Stimulated activated CD4-positive, alpha-beta T cell treated with anti-CD3 and anti-CD28 coated beads, Interleukin-4, amount 100 ng/mL, for 24 hours (primary cell): ENCODE measurements at places on chromosomes 1 and 21.
A peak's percentile ranks its signal among the peaks of the same experiment; 100 is the strongest.

DNA sequence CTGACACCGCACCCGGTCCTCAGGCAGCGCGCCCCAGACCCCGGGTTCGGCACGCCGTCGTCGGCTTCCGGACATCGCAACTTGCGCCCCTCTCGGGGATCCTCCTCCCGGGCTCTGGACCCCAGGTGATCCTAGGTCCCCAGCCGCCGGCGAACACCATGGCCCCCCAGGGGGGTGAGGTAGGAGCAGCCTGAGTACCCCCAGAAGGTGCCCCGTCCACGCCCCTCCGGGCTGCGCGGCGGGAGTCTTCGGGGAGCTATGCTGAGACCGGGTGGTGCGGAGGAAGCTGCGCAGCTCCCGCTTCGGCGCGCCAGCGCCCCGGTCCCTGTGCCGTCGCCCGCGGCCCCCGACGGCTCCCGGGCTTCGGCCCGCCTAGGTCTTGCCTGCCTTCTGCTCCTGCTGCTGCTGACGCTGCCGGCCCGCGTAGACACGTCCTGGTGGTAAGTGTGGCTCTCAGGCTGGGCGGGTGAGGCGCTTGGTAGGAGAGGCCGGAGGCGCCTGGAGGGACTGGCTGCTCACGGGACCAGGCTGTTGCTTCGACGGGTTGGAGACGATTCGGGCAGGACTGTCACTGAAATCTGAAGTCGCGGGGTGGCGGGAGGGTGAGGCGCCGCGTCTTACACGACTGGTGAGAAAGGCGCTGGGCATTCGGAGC is 367 bp downstream of the WNT2B start:
- peak; percentile 10 for DNase-seq

DNA sequence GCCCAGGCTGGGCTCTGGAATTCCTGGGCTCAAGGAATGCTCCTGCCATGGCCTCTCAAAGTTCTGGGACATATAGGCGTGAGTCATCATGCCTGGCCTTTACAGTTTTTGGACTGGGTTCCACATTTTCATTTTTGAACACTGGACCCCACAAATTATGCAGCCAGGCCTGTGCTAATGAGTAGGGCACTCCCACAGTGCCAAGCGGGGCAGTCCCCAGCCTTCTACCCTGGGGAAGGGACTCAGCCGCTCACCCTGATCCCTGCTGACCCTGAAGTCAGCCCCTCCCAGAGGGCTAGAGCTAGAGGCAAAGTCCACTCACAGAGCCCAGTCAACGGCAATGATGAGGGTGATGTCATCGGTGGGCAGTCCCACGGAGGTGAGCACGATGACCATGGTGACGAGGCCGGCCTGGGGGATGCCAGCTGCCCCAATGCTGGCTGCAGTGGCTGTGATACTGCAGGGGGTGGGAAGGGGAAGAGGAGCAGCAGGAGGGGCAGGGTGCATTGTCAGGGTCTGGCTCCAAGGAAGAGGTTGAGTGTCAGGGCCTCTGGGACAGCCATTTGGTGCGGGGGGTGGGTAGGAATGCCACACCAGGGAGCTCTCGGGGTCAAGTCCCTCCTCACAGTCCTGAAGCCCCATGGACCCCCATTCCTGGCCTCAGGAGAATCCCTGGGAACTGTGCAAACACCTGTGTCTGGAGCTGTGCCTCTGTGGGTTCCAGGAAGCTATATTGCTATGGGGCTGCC is 27.6 kb downstream of the PODN start:
- no peak for DNase-seq

DNA sequence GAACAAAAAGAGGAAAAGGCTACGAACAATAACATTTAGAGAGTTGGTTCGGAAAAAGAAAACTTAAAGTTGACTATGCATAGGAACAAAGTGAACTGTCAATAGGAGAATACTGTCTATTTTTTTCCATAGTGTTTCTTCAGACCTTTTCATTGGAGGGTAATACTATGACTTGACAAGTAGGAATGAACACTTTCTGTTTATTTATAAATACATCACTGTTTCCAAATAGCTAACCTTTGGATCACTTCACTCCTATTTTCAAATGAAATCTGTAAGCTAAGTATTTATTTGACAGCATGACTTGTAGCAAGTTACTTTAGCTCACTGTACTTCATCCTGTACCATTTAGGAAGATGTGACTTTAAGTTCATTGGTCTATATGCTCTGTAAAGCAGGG is 221.3 kb downstream of the COL24A1 start:
- no peak for DNase-seq

- DNase-seq: no peak
Measured at GRCh38 chr1:6322161-6322560, 61.3 kb upstream of the GPR153 start.

- no peak for DNase-seq
Measured at GRCh38 chr1:214638997-214639396, 36.0 kb downstream of the CENPF start.

- DNase-seq: no peak
Measured at GRCh38 chr1:187626056-187626455, 797.3 kb downstream of the PLA2G4A start.
